ENCODE measurements at places on chromosomes 7 and 10.

DNA sequence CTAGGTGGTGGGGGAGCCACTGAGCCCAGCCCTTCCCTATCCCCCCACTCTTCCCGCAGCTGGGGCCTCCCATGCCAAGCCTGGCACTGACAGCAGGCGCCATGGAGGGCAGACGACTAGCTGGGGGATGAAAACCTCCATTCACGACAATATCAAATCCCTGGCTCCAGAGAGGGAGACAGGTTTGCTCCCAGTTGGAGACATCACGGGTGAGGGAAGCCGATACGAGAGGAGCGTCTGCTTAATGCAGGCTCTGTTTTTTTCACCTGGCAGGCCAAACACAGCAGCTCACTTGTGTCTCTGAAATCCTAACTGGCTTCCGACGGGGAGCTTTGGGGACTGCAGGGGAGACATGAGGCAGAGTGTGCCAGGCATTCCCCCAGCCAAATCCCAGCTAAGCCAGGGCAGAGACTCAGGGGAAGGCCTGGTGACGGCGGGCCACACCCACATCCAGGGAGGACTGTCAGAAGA is 307.4 kb upstream of the ZMIZ1 start:
- no peak for DNase-seq

DNA sequence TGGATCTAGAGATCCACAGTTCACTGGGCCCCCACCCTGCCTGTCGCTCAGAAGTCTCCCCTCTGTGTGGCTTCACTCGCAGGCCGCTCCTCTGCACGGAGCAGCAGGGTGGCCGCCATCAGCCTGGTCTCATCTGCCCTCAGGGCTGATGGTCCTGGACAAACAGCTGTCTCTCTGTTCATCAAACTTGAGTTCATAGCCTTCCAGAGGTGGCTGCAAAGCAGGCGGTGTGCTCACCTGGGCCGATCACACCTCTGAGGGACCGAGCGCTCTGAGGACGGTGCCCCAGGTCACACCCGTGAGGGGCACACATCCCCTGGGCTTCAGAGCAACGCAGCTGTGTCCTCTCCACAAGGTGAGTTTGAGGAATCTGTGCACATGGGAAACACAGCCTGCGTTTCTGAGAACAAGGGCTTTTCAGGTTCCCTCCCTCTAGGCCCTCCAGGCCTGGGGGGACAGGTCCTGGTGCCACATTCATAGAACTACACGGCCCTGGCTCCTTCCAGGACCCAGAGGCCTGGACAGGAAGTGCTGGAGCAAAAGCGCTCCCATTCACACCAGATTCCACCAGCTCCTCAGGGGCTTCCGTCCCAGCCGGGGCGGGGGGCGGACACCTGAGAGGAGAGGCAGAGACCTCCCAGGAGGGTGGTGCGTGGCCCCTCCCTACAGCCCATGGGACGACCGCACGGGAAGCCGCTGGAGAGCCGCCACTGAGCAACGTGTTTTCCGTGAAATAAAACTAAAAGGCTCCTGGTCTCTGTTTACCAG is 31.2 kb upstream of the FAM20C start:
- DNase-seq, result no peak

DNA sequence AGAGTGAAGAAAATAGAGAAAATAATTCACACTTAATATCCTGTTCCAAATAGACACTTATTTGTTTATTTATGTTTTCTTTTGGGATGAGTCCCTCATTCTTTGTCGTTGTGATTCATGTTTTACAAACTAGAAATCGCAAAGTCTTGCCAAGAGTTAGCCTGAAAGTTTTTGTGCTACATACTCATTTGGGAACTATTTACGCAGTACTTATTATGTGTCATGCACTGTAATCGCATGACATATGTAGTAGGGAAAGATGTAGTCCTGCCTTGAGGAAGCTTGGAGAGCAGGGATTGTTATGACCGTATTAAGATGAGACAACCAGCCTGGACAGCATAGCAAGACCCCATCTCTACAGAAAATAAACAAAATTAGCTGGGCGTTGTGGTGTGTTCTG is 189.3 kb downstream of the ABCA13 start:
- DNase-seq, result no peak

DNA sequence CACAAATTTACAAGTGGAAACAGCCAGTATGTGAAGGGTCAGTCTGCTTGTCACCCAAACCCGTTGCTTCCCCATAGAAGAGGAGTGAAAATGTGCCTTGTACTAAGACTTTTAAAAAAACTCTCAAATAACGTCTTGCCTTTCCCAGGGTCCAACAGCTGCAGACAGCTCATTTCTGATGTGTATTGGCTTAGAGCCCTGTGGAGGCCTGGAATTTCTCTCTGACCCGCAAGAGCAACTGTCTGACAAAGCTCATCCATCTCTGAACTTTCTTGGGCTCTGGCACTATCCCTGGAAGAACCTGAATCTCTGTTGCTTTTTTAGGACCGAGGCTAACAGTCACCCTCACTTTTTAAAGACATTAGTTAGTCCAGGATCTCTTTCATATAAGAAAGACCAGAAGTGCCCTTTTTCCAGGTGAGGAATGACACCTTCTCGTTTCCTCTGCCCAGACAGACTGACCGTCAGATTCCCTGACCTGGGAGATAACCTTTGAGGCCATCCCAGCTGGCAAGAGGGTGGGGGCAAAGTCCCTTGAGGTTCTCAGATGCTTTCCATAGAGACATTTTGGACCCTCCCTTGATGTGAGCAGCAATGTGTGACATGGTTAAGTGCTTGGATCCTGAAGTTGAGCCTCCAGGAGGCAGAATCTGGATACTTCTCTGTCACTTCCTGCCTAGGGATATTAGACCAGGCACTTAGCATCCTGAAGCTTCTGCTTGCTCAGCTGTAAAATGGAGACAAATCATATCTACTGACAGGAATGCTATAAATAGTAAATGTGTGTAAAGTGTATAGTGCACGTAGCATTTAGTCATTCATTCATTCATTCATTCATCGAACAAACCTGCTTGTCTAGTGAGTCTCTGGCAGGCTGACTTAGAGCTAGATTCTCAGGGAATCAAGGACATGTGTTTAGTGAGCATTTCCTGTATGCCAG is 4.5 kb upstream of the NODAL start:
- DNase-seq, result no peak

GRCh38 chr7:139777948-139778841 is at the start of gene HIPK2:
Gene HIPK2 (minus strand): TSS chr7:139777998. CDS start chr7:139777623, 375 bp downstream.
- peak; percentile 60 for DNase-seq

DNA sequence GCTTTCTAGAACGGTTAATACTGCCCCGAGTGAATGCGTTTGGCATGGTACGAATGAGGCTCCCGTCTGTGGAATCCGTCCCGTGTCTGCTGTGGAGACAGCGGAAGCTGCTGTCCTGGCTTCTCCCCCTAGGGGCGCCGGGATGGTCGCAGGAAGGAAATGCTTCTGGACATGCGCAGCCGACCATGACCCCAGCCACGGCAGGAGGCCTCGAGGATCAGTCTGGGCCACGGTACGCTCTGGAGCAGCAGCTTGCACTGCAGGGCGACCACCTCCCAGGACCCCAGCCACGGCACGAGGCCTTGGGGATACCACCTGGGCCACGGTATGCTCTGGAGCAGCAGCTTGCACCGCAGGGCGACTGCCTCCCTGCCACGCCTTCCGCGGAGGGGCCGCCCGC is 107.9 kb downstream of the CYTH3 start:
- no peak for DNase-seq

- DNase-seq, result no peak
Observed at GRCh38 chr7:88291398-88292173, 15.1 kb downstream of the STEAP4 start.

DNA sequence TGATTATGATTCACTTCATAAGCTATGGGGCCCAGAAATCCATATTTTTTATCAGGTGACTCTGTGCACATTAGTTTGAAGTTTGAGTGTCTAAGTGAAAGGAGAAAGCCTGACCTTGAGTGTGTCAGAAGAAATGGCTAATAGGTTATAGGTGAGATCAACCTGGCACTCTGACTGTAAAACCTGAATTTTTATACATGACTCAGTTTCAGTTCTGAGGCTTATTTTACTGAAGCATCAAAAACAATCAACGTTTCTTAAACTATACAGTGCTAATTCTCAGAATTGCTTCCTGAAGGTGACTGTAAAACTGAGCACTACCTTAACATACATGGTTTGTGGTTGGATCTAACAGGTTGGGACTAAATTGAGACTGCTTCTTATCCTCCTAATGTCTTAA is 159.4 kb upstream of the AHR start:
- DNase-seq, result no peak

GRCh38 chr10:58086144-58086762 is 181.4 kb downstream of the IPMK start:
- DNase-seq, result no peak

DNA sequence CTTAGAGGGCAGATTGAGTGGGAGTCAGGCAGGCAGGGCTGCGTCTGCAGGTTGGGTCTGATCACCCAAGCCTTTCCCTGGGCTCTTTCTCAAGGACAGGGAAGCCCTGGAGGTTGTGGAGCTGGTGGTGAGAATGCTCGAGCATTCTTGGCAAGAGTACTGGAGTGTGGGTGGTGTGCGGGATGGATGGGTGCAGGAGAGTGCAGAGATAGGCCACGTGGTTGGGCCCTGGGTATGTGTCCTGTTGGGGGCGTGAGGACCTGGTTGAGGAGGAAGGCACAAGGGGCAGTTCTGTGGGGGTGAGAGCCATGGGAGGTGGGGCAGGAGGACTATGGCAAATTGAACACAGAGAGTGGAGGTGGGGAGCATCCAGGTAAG is 135.9 kb downstream of the PTPN20 start:
- DNase-seq, result no peak

DNA sequence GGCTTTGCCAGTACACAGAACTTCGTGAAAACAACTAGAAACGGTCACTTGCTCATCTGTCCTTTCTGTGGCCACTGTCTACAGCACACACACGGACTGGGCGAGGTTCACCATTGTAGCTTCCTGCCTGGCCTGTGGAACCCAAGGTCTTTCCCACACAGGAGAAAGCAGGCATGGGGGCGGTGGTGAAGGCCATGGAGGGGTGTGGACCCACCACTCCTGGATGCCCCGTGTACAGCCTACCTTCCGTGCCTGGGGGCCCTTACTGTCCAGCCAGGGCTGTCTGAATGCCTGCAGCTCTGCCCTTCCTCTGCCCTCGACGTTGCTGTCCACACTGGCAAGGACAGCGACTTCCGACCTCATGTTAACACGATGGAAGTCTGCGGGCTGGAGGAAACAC is 108.8 kb downstream of the PRPF18 start:
- no peak for DNase-seq

- DNase-seq, result no peak
Observed at GRCh38 chr10:106133451-106133850, 1031.1 kb downstream of the SORCS1 start.

DNA sequence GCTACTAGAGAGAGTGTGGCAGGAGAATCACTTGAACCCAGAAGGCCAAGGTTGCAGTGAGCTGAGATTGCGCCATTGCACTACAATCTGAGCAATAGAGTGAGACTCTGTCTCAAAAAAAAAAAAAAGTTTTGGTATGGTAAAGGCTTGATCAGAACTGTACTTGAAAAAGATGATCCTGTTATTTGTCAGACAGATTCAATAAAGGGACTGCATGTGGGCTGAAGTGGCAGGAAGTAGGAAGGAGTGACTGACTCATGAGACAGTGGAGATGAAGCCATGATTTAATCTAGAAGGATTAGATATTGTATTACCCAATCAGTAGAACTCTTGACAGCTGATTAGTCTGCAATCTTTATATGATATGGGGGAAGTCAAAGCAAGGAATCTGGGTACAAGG is 2.7 kb upstream of the TMEM254 start:
- DNase-seq, result no peak

GRCh38 chr10:14014423-14014822 is 316.3 kb downstream of the FRMD4A start:
- DNase-seq, result no peak

DNA sequence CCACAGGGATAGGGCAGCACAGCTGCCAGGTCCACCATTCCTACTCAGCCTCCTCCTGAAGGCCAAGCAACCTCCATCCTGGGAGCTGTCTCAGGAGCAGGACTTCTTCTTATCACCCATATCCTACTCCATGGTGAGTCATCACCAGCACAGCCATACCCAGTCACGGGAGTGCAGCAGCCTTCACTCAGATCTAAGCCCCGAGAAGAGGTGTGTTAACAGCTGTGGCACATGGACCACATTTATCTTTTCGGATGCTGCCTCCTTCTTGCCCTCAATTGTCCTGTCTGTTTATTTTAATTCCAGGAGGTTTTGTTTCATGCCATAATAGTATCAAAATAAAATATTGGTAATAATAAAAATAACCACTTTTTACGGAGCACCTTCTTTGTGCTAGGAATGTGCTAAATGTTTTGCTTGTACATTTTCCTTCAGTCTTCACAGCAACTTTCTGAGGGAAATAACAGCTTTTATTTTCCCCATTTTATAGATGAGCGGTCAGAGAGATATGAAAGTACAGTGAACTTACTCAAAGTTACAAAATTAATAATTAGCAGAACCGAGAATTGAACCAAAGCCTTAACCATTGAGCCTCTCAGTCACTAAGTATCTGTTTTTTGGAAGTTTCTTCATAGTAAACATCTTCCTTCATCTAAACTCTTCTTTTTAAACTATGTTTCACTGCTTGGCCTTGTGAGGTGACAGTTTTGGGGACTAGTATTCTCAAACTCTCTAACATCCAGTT is 2.5 kb upstream of the KEL start:
- no peak for DNase-seq

- DNase-seq, result no peak
Observed at GRCh38 chr7:124915242-124915641, 14.4 kb downstream of the POT1 start.

GRCh38 chr7:102028206-102028826 is 210.9 kb downstream of the CUX1 start:
- DNase-seq, result no peak

DNA sequence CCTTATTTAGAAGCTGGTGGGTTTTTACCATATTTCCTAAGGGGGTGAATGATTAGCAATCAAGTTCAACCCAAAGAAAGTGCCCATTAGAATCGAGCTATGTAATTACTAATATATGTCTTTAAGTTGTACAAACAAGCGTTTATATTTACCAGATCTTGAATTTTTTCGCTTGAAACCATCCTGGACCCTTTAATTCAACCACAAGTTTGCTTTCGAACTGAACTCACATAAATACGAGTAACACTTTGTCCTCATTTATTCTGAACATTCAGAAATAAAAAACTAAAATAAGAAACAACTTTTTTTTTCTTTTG is 1.5 kb downstream of the SRI start:
- DNase-seq, result no peak

DNA sequence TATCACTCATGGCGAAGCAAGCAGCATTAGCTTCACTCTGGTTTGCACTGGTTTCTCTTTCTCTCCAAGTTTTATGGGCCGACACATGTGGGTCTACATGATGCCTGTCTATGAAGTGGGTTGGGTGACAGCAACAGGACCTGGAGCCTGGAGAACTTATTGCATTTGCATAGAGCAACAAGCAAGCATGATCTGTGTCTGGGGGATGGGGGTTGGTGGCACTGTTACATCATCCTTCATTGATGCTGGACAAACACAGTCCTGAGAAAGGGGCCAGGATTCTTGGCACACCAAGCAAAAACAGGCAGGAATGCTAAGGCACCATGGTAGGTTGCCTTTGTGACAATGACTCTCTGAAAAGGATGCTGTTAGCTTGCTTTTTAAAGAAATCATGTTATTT is 266.2 kb upstream of the CDC14C start:
- DNase-seq, result no peak

GRCh38 chr7:43260980-43261878 is 148.8 kb downstream of the HECW1 start:
- DNase-seq, result peak; percentile 32
